ENCODE measurements at places on chromosomes 16 and 17. TPM values are rescaled to one million over a fixed set of nuclear protein-coding genes. Genes with fewer than 3 reads are reported as not detected.

The TAT gene
- not detected for polyA plus RNA-seq

The EVPLL gene
- polyA plus RNA-seq = 21.5 TPM

The CBX8 gene
- polyA plus RNA-seq = 2.2 TPM

The FLYWCH2 gene
- polyA plus RNA-seq = 30.9 TPM

The ABCA9 gene
- 2.2 TPM for polyA plus RNA-seq

The PNMT gene
- 1.8 TPM for polyA plus RNA-seq

The GPRC5C gene
- polyA plus RNA-seq = 8.8 TPM

The SCGB1C2 gene
- polyA plus RNA-seq = not detected

The C1QTNF1 gene
- 7.2 TPM for polyA plus RNA-seq

The RASD1 gene
- 0.83 TPM for polyA plus RNA-seq

Data from esophagus (tissue), 2 donors.